KBM-7 (cell line): ENCODE measurements at places on chromosomes 1 and 21.
A peak's percentile ranks its signal among the peaks of the same experiment; 100 is the strongest.

DNA sequence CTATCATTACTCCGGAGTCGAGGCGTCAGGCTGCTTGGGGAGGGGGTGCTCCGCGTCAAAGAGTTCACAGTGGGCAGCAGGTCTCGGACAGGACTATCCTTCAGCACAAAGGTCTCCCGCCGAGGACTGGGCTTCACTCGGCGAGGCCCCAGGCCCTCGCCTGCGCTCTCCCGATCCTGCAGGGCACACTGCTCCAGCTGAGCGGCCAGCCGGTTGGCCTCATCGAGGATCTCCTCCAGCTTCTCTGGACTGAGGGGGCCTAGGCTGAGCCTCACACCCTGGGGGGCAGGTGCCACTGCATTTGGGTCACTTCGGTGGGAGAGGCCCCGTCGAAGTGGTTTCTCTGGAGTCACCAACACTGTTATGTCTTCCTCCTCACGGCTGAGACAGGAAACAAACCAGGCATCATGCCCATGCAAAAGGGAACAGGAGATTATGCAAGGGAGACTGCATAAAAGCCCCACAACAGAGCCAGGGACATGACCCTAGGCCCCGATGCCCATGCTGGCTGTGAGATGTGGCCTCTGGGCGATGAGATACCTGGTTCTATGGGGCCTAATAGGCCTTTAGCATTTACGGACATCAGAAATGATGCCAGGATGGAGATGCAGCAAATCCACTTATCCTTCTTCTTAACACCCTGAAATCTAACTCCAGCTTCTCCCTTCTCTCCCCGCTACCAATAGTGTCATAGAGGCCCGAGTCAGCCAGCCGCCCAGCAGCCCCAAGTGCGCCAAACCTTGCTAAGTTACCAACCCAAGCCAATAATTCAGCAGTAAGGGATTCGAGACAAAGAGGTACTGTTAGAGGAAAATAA, 1.1 kb downstream of the PSRC1 start:
- DNase-seq = peak; percentile 31

GRCh38 chr21:25369524-25370300, 237.6 kb downstream of the MRPL39 start:
- no peak for DNase-seq

- no peak for DNase-seq
These were observed 131.2 kb downstream of the CASZ1 start for GRCh38 chr1:10665226-10665625.

DNA sequence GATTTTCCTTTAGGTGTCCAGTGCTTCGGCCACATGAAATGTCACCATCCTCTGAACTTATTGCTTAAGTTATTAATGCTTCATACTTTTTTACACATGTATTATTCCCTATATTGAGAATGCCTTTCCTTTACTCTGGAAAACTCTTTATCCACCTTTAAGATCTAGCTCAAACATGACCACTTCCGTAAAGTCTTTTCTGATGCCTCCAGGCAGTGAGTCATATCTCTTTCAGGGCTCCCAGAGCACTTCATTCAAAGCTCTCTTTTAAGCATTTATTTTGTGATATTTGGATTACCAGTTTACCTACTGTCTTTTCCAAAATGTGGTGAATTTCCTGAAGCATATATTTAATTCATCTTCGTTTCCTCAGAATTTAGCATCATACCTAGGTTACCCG, 178.9 kb downstream of the HS2ST1 start:
- no peak for DNase-seq

- no peak for DNase-seq
These were observed 95.0 kb downstream of the BEND5 start for GRCh38 chr1:48681476-48682305.

DNA sequence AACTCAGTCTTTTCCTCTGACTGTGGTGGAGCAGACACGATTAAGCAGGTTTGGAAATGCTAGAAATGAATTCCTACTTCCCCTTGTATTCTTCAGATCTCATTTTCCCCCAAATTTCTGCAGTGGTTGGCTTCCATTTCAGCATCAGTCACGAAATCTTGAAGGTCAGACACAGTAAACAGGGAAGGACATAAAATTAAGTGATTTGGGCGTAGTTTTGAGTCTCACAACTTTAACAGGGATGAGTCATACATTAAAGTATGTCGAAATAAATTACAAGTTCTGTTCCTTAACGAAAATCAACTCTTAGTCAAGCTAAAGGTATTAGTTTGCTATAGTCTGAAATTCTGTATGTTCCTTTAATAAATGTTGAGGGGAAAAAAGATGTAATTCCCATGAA, 61.1 kb downstream of the HNRNPR start:
- DNase-seq = no peak
